Right lung (tissue), 10 donors: ENCODE measurements at places on chromosomes 7 and 10.

DNA sequence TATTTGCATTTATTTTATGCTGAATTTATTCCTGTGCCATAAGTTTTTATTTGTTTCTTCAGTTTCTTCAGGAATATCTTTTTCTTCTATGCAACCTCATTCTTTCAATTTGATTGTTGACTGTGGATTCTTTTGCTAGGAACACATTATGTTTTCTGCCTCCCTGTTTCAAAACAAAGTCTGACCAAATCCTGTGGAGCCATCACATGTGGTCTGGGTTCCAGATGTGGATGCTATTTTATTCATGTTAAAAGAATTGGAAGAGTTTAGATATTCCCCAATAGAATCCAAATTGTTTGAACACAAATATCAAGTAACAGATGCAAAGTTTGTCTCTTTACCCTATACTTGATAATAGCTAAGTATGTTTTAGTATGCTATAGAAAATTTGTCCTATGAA is 56.8 kb upstream of the LRRC17 start:
- DNase-seq = no peak

- DNase-seq = no peak
These were observed 10.4 kb downstream of the RNF133 start for GRCh38 chr7:122688400-122688998.

DNA sequence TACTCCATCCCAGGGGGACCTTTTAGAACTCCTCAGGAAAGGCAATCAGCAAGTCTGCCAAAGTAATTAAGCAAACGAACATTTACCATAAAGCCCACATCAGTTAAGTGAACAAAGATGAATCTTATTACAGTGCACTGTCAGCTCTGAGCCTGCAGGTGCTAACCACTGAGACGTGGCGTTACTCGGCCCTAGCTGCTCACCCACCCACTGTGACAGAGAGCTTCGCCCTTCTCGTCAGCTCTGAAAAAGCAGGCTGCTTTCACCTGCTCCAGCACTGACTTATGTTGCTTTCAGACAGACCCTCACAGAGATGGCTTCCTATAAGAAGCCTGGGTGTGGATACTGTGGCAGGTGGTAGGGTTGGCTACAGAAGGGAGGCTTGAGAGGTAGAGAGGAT is 57.7 kb upstream of the KCNIP2 start:
- no peak for DNase-seq

GRCh38 chr7:28135760-28136159 is 44.8 kb downstream of the JAZF1 start:
- DNase-seq = no peak

- DNase-seq = no peak
These were observed 30.9 kb upstream of the LMTK2 start for GRCh38 chr7:98075801-98076200.

GRCh38 chr10:52609071-52609470 is 163.5 kb downstream of the MBL2 start:
- no peak for DNase-seq

GRCh38 chr7:151083071-151083823 is at the start of gene TMUB1:
TSS of gene TMUB1 (minus strand) at chr7:151083493. CDS start at chr7:151082563, 930 bp downstream.
- no peak for DNase-seq

DNA sequence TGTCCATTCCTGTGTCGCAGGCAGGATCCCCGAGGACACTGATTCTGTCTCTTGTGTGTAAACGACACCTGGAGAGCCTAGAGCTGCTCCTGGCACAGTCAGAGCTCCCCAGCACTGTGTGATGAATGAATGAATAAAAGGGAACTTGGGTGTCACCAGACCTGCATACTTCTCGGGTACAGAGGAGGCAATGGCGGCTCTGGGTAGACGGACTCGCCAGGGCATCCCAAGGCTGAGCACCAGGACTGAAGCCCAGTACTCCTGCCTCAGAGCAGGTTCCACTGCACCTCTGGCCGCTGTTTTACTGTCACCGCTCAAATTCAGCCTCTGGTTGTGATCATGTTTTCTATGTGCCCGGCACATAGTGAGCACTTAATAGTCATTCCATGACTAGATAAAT is 255.8 kb downstream of the GLRX3 start:
- no peak for DNase-seq

- peak; percentile 69 for DNase-seq
These were observed 150.9 kb upstream of the KLF6 start for GRCh38 chr10:3935933-3936359.

GRCh38 chr7:66946545-66946944 is 25.5 kb downstream of the TMEM248 start:
- no peak for DNase-seq

- no peak for DNase-seq
These were observed 11.8 kb upstream of the RRP12 start for GRCh38 chr10:97412891-97413304.

- DNase-seq = no peak
These were observed 9.8 kb downstream of the CDHR1 start for GRCh38 chr10:84204122-84204521.
